ENCODE measurements at places on chromosomes 7 and 10.

GRCh38 chr7:125814100-125814499 lies 884.5 kb upstream of the POT1 start:
- DNase-seq: no peak

DNA sequence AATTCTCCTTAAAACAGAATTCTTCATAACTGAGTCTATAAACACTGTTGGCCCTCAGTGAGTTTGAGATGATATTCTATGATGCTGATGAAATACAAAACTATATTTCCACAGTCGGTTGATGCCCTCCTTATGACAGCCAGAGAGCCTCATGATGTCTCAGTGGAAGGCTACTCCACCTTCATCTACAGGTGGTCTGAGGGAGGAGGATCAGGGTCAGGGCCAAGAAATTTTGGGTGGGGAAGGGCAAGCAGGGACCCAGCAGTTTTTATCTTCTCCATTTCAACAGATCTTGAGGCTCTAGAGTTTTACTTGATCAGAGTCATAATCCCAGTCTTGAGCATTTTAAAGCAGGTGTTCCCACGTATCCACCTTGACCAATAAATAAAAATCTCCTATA lies 90.8 kb downstream of the CCDC71L start:
- no peak for DNase-seq

GRCh38 chr10:60733517-60733822 lies 44.8 kb upstream of the CDK1 start:
- DNase-seq: no peak

DNA sequence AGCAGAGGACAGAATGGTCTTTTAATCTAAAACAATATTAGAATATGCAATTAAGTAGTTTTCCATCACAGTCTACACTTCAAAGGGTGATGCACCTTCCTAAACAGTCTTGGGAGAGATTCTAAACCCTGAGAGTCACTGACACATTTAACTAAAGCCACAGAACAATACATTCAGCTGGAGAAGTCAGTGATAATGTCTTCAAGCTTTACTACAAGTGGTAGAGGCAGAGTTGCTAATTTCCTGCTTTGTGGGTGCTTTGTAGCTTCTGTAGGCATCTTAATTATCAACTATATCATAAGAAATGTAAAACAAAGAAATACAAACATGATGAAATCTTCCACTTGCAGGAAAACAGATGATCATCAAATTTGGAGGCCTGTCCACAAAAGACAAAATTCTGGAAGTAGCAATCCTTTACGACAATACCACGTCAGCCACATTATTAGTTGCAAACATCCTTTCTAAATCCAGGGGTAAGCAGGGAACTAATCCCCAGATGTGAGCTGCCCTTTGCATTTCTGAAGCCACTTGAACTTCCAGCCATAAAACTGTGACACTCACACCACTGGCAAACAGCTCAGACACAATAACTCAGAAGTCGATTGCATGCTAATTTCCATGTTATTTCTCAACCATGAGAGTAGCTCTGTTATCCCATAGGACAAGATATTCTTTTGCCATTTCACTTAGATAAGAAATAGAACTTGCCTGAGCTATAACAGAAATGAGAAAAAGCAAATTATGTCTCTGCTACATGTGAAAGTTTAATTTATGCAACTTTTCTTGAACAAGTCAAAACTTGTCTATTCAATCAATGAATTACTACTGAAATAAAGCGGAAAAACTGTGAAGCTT lies 212.2 kb downstream of the FAM107B start:
- no peak for DNase-seq

DNA sequence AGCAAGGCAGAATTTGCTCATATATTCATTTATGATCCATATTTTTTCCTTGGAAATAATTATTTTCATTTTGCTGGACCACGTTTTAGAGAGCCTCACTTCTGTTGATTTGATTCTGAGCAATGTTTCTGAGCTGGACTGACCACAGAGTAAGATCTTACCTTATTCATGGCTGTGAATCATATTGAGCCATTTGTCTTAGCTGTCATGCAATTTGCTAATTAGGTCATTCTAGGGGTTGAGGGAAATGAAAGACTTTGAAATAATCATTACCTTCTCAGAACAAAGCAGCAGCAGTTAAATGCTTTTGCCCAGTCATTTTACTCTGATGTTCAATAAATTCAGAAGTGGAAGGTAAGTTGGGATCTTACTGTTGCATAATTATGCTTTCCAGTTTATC lies 251.4 kb downstream of the SDK1 start:
- DNase-seq: no peak

DNA sequence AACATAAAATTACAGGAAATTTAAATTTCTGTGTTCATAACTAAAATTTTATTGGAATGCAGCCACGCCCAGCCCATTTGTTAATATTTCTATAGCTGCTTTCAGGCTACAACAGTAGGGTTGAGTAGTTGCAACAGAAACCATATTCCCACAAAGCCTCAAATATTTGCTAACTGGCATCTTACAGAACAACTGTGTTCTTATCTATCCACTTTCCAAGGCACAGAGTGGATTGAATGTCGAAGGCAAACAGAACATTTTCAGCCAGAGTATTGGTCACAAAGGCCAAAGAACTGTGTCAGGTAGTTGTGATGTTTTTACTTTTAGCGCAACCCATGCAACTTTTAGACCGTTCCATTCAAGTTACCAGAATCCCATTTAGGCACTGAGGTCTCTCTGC lies 51.1 kb upstream of the OPN4 start:
- no peak for DNase-seq

GRCh38 chr10:43739161-43739560 lies 90.5 kb upstream of the ZNF32 start:
- no peak for DNase-seq

- DNase-seq: no peak
Measured at GRCh38 chr7:55557666-55558188, 14.6 kb downstream of the VOPP1 start.

DNA sequence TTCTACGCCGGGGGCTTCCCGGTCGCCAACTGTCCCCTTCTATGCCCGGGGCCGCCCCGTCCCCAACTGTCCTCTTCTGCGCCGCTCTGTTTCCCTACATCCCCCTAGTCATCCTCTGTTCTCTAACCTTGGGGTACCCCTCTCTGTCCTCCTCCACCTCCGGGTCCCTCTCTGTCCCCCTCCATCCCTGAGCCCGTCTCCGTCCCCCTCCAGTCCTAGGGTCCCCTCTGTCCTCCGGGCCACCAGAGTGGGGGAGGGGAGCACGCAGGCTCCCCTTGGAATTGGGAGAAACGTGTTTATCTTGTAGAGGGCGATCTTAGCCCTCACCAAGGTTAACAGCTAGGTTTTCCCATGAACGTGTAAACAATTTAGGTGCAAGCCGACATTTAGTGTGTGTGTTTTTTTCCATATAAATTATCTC lies 852 bp upstream of the KLF6 start:
- DNase-seq: no peak

DNA sequence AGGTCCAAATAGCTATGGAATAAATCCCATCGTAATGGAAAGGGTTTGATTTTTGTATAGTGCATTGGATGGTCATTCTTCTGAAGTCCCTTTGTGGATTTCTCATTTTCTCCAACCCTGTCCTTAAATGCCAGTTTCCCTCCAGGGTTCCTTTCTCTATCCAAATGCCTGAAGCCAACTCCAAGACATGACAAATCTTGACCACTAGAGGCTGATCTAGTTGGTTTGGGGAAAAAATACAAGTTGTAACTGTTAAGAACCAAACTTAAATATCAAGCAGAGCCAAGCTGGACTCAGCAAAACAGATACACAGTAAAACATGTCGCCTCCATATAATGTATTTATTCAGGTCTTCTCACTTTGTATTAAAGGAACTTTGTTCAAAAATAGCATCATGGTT lies 28.7 kb downstream of the FRMD4A start:
- DNase-seq: no peak

GRCh38 chr7:130409067-130409711 lies 28.9 kb downstream of the CPA1 start:
- DNase-seq: no peak
